ENCODE measurements at places on chromosomes 12 and 14. TPM values are rescaled to one million over a fixed set of nuclear protein-coding genes. Genes with fewer than 3 reads are reported as not detected.

- no peak for DNase-seq
Observed at GRCh38 chr12:12531194-12531593, 31.5 kb downstream of the DUSP16 start.

- DNase-seq, result no peak
Observed at GRCh38 chr14:30053103-30053502, 125.5 kb upstream of the PRKD1 start.

DNA sequence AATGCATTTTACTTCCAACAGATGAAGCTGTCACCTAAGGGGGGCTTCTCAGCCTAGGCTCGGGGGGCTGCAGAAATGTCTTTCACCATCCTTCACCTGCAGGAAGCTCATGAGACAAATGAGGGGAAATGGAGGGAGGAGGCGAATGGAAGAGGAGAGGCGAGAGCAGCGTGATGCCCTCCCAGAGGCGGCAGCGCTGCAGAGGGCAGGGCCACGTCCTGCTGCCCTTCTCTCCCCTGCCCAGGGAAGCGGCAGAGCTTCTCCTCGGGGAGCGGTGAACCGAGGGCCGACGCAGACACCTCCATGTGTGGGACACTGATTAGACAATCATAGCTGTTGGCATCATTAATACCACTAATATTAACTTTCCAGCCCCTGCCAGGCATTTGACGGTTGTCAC, 78.3 kb downstream of the SERPINA3 start:
- DNase-seq, result no peak

GRCh38 chr12:58832-59231, 7.7 kb upstream of the IQSEC3 start:
- DNase-seq, result no peak

IGFBP6 gene
- total RNA-seq, result 12.0 TPM

SIX1 gene
- total RNA-seq, result 0.33 TPM

GRCh38 chr14:79788346-79788745, 423.0 kb downstream of the DIO2 start:
- DNase-seq, result no peak

- DNase-seq, result no peak
Observed at GRCh38 chr12:89139390-89139789, 212.9 kb downstream of the DUSP6 start.

RPGRIP1 gene
- total RNA-seq, result not detected

DNA sequence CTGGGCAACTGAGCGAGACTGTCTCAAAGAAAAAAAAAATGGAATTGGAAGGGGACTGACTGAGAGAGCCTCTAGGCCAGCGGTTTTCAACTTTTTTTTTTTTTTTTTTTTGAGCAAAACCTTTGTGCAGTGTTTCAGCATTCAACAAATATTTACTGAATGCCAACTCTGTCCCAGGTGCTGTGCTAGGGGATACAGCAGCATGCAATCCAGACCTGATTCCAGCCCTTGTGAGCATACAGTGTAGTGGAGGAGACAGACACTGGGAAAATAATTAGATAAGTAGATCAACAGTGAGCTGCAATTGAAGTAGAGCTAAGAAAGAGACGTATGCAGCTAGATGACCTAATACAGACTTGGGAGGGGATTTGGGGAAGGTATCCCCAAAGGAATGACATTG, 23.8 kb upstream of the LTBP2 start:
- no peak for DNase-seq

HAL gene
- total RNA-seq, result 1.1 TPM

DNA sequence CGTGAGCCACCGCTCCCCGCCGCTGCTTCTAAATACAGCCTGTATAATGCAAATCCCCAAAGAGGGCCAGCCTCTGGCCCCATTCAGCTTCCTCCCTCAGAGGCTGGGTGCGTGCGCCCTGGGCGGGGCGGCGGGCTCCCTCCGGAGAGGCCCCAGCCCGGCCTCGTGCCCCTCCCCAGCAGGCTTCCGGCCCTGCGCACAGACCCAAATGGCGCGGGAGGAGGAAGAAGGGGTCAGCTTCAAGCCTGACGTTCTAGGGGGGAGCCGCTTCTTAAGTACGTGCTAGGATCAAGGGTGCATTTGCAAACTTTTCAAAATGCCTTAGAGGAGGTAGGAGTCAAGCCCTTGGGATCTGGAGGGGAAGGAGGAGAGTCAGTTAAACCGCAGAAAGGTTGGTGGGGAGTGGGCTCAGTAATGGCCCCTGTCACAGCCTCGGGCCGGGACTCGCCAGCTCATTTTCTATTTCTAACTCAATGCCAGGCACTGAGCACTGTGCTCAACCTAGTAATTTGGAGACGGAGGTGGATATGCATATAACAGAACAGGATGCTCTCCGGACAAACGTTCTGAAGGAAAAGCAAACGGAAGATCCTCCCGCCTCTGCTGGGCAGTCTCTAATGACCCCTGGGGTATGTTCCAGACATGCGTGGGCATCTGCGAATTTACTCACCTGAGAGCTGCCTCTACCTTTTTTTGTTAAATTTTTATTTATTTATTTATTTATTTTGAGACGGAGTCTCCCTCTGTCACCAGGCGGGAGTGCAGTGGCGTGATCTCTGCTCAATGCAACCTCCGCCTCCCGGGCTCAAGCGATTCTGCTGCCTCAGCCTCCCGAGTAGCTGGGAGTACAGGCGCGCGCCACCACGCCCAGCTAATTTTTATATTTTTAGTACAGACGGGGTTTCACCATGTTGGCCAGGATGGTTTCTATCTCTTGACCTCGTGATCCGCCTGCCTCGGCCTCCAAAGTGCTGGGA, 32.3 kb downstream of the NINJ2 start:
- no peak for DNase-seq

DNA sequence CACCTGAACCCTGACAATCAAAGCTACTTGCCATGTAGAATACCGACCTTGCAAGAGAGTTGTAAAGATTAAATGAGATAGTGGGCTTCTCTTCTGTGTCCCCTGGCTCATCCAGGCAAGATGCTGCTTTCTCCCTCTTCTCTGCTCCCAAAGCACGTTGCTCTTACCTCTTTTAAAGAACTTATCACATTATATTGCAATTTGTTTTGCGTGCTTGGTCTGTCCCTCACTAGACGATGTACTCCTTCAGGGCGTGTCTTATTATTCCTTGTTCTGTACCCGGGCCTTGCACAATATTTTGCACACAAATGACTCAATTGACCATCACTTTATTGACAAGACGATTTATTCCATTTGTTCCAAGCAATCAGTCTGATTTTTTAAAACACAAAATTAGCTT, 3.3 kb downstream of the DCN start:
- DNase-seq, result peak; percentile 61

DNA sequence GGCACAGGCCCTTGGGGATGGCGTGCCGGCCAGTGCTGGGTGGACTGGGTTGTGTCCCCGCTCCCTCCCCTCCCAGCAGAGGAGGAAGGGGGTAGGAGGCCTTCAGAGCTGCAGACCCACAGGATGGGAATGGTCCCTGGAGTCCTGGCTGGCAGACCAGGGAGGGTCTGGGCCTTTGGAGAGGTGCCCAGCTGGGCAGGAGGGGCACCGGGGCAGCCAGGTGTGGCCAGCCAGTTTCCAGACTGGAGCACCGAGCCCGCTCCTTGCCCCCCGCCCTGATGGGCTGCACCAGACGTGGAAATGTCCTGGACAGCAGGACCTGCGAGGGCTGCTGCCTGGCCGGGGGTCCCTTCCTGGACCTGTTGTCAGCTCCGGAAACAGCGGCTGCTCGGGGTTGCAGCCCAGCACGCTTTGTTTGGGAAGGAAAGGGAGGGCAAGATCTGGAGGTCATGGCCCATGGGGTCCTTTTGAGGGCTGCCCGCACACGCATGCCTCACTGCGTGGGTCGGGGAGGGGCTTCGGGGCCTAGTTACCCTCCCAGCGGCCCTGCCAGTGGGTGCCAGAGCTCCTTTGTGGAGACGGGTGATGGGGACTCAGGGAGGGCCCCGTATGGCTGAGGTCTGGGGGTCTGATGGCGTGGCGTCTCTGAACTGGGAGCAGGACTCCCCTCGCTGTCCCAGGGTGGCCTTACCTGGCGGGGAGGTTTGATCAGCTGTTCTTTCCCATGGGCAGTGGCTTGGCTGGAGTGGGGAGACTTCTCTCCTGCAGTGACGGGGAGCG, 9.1 kb downstream of the KIF26A start:
- DNase-seq, result no peak

- no peak for DNase-seq
Observed at GRCh38 chr14:102819176-102819628, 42.0 kb downstream of the TRAF3 start.

DNA sequence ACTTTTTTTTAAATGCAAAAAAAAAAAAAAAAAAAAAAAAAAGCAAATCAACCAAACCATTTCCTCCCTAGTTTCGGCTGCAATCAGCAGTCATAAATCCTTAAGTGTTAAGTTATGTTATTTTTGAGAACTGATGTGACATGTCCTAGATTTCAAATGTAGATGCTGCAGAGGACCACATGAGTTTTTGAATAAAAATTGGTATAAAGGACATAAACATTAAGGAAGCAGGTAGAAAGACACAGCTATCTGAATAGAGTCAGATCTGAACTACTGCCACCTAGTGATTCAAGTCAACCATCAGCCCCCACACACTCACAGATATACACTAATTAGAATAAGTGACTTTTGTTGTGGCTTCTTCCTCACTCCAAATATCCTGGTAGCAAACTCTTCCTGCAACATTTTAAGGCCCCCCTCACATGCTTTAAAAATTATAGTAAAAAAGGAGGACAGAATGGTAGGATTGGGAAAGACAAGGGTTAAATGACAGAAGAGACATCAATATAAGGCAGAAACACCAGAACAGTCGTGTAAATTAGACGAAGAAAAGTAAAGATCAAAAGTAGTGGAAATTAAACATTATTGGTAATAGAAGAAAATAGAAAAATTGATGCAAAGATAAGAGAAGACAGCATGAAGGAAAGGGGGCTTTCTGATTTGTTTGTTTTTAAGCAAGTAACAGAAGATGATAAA, 394.5 kb upstream of the ATP2B1 start:
- DNase-seq, result peak; percentile 53

DNA sequence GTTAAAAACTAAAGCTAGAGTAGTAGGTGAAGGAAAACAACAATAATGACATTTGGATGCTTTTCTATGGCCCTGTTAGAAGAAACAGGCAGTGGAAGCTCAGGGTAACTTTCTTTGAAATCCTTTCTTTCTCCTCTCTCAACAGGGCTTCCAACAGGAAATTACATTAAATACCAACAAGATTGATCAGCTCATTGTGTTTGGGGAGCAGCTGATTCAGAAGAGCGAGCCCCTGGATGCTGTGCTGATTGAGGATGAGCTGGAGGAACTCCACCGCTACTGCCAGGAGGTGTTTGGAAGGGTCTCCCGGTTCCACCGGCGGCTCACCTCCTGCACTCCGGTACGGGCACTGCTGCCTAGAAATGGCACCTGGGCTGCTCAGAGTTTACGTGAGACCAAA, 81.5 kb downstream of the ESR2 start:
- no peak for DNase-seq

- DNase-seq, result peak; percentile 76
Observed at GRCh38 chr12:6635856-6636531, at the start of gene LPAR5. LPAR5 (minus strand) TSS chr12:6635959; CDS start chr12:6621248, 14,711 bp downstream.

- no peak for DNase-seq
Observed at GRCh38 chr14:23530375-23531055, 21.1 kb downstream of the ZFHX2 start.

- no peak for DNase-seq
Observed at GRCh38 chr14:26761532-26761931, 163.7 kb upstream of the NOVA1 start.

DNA sequence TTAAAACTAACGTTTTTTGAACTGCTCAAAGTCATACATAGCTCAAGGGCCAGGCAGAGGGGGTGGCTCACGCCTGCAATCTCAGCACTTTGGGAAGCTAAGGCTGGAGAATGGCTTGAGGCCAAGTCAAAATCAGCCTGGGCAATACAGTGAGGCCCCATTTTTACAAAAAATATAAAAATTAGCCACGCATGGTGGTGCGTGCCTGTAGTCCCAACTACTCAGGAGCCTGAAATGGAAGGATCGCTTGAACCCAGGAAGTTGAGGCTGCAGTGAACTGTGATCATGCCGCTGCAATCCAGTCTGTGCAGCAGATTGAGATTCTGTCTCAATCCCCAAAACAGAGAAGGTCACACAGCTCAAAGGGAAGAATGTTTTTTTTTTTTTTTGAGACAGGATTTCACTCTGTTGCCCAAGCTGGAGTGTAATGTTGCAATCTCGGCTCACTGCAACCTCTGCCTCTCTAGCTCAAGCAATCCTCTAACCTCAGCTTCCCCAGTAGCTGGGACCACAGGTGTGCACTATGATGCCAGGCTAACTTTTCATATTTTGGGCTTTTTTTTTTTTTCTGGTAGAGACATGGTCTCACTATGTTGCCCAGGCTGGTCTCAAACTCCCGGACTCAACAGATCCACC, 2.9 kb downstream of the RBM23 start:
- DNase-seq, result peak; percentile 57

DNA sequence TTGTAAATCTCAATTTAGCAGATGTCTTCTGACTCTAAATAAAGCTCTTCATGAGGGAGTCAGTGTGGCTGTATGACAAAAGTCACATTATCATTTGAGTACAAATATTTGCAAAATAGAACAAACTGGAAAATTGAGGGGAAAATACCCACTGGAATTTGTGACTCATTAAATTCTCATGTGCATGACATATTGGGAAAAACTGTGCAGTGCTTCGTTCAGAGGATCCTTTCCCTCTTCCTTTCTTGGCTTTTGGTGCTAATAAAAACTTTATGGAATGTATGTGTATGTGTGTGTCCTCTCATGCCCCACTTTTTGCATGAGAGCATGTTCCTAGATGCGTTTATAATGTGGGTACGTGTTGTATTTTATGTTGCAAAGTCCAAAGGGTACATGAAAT, 267.8 kb downstream of the KTN1 start:
- no peak for DNase-seq

TOMM20L gene
- total RNA-seq, result not detected

DNA sequence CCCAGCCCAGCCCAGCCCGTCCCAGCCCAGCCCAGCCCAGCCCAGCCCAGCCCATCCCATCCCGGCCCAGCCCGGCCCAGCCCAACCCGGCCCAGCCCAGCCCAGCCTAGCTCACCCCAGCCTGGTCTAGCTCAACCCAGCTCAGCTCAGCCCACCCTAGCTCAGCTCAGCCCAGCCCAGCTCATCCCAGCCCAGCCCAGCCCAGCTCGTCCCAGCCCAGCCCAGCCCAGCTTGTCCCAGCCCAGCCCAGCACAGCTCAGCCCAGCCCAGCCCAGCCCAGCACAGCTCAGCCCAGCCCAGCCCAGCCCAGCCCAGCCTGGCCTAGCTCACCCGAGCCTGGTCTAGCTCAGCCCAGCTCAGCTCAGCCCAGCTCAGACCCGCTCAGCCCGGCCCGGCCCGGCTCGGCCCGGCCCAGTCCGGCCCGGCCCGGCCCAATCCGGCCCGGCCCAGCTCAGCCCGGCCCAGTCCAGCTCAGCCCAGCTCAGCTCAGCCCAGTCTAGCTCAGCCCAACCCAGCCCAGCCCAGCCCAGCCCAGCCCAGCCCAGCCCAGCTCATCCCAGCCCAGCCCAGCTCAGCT, 184.7 kb downstream of the TMEM121 start:
- DNase-seq, result no peak

CAPZA3 gene
- 0.28 TPM for total RNA-seq

All from MCF 10A (cell line).